RWPE1 (cell line): ENCODE measurements at places on chromosomes 6 and 20.

- no peak for DNase-seq
Measured at GRCh38 chr20:43460172-43460829, 2.6 kb downstream of the SRSF6 start.

- no peak for DNase-seq
Measured at GRCh38 chr6:145099713-145100112, 635.6 kb downstream of the EPM2A start.

- no peak for DNase-seq
Measured at GRCh38 chr6:42266538-42266937, 48.9 kb upstream of the MRPS10 start.

DNA sequence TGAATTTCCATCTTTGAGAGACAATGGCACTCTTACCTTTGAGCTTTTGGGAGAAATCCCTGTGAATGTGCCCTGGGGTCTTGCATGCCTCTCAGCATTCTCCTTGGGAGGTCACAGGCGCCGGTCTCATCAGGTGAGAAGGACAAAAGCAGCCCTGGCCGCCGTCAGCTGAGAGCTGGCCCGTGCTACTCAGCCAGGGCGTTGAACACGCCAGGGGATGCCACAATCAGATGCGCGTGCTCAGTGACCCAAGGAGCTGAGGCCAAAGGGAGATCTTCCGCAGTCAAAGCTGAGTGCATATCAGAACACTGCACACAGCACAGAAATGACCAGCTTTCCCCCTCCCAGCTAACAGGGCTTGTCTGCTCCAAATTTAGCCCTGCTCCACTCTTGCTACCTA lies 253.6 kb upstream of the NOX3 start:
- DNase-seq = no peak

DNA sequence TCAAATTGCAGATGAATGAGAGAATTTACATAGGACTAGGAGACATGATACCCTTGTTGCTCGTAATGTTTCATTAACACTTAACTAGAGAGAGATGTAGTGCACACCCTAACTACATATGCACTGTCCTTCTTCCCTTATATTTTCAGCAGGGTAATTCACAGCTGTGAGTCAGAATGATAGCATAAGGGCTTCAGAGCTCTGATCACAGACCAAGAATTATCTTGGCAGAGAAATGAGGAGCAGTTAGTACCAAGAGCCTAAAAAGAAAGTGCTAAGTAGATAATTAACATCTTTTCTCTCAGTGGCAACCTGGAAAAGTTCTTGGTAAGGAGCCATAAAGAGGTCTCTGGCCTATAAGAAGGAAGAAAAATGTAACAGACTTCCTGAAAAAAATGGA lies 35.8 kb downstream of the GRIK2 start:
- DNase-seq = no peak

GRCh38 chr20:58668901-58669286 lies 17.8 kb downstream of the STX16 start:
- DNase-seq = no peak

DNA sequence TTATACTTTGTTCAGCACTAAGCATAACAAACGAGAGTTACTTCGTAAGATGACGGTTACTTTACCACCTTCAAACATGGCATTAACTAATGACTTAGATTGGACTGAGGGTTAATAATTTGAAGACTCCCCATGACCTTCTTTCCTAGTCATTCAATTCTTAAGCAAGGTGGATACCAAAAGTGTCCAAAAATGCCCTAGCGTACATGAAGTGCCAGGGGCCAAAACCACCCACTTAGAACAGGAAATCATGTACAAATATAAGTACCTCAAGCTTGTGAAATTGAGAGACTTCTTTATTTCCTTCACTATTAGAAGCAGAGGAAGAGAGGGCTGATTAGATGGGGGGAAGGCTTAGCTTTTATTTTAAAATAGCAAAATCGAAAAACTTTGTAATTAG lies 166.4 kb downstream of the ATXN1 start:
- DNase-seq = no peak

GRCh38 chr20:62237514-62237800 lies 864 bp upstream of the OSBPL2 start:
- no peak for DNase-seq

DNA sequence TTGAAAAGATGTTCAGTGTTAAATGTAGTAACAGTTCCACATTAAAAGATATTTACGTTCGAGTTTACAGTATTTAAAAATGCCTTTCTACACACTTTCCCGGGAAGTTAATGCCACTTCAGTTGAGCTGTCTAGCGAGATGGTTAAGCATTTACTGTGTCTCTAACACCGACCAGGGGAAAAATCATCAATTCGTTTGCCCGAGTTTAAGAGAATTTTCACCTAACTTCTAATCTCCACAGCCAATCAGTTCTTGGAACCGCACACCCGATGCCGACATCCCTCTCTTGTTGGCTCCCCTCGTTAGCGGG lies 58.2 kb downstream of the FAM217A start:
- no peak for DNase-seq

DNA sequence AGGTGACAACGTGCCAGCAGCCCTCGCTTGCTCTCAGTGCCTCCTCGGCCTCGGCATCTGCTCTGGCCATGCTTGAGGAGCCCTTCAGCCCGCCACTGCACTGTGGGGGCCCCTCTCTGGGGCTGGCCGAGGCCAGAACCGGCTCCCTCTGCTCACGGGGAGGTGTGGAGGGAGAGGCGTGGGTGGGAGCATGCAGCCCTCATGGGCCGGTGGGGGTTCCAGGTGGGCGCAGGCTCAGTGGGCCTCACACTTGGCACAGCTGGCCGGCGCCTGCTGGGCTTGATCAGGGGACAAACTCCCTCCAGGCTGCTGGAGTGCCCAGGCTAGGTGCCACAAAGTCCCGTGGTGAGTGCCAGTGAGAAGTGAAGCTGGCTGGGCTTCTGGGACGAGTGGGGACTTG lies 566.6 kb upstream of the ID4 start:
- DNase-seq = no peak

DNA sequence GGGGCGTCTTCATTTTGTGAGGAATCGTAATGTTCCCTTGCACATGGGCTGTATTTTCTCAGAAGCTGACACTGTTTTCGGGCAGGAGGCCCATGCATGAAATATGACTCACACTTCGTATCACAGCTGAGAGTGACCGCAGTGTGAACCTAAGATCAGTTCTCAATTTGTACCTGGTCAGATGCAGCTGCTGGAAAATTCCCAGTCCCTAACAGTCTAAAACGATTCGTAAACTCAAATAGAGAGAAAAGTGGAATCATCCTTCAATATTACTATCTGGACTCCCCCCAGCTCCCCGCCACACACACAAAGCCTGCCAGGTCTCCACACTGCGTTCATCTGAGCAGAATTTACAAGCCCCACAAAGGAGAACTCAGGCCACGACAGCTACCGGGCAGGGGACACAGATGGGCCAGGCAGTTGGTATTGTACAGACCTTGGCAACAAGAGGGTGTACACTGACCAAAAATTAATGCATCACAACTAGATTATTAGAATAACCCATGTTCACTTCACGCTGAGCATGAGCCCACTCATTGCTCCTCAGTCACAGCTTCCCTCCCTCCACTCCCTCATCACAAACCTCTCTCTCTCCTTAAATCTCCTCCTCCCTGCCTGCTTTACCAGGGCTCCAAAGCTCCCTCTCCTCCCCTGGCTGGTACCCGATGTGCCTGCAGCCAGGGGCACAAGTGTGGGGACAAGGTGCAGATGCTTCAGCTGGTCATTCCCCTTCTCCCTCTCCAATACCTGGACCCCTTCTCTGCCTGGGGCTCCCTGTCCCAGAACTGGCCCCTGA lies 488.4 kb downstream of the PREX1 start:
- peak; percentile 85 for DNase-seq

DNA sequence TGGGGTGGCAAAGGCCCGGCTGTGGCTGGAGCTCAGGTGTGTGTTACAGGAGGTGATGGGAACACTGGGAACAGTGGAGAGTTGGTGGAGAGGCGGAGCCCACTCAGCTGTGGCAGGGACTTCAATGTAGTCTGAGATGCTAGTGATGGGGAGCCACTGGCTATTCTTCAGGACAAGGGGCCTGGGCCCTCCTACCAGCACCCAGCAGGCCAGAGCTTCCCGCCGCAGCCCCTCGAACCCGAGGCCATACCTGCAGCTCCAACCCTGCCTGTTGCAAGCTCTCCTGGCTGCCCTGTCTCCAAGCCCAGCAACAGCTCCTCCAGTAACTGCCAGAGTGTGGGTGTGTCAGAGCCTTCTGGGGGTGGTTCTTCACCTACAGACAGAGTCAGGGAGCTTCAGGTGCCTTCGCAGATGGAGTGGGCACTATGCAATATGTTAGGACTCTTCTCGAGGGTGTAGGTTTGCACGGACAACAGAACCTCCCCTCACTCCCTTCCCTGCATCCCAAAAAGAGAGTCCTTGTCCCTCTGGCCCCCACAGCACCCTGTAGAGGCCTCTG lies 146.2 kb upstream of the MLN start:
- no peak for DNase-seq

- no peak for DNase-seq
Measured at GRCh38 chr20:18719426-18719825, 94.2 kb upstream of the SCP2D1 start.

DNA sequence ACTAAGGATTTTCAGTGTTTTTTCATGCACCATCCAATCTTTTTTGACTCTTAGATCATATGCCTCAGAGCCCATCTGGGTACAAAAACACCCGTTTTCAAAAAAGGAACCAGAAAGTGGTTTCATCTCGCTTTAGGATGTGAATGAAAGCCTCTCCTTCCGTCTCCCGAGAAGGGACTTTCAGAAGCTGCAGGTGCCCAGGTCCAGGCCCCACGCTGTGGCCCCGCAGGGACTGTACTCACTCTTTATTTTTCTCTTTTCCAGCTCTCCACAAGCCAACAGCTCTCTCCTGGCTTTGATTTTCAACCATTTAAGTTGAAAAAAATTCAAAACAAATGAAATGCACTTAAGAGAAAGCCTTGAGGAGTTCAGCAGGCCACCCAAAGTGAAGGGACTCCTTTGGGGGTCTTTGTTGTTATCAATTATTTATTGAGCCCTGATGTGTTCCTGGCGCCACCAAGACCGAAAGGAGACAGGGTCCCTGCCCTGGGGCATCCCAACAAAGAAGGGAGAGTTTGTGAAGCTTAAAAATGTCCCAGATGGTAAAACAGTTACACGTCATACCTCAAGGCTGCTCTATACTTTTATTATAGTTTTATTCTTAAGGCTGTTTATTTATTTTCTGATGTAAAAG lies 467.3 kb downstream of the PREX1 start:
- DNase-seq = no peak
